Activated CD4-positive, alpha-beta T cell treated with anti-CD3 and anti-CD28 coated beads, Interleukin-2, amount 50 U/mL, for 24 hours (primary cell): ENCODE measurements at places on chromosomes 6 and 20.

GRCh38 chr20:217266-217665, 9.8 kb upstream of the DEFB129 start:
- DNase-seq = no peak

DNA sequence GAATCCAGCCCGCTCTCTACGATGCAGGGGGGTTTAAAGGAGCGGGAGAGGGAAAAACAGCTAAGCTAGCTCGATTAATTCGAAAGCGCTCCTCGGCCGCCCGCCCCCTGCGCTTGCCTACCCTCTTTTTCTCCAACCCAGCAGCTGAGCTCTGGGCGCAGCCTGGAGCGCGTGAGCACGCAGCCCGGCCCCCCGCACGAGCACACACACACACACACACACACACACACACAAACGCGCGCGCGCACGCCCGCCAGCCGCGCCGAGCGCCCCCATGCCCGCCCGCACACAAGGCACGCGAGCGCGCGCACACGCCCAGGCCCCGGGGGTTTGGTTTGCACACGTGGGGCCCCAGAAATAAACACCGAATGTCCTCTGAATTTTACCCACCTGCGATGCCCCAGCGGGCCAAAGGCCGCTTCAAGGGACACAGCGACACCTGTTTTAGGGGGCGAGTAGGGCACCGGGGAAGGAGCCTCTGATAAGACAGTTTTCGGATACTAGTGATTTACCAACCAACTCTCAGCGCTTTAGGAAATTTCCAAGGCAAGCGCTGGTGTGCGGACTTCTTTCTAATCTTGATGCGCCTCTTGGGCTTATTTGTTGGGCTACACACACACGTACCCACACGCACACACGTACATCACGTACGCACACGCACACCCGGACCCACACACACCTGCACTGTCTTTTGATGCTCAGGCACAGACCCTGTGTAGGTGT, 802 bp upstream of the NRN1 start:
- no peak for DNase-seq

- DNase-seq = no peak
These were observed 286.2 kb downstream of the TFAP2A start for GRCh38 chr6:10128721-10129120.

DNA sequence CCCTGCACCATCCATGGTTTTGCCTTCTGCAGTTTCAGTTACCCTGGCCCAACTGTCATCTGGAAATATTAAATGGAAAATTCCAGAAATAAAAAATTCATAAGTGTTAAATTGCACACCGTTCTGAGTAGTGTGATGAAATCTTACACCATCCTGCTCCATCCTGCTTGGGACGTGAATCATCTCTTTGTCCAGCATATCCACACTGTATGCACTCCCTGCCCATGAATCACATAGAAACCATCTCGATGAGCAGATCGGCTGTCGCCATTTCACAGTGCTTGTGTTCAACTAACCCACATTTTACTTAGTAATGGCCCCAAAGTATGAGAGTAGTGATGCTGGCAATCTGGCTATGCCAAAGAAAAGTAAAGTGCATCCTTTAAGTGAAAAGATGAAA, 105.9 kb upstream of the ID4 start:
- DNase-seq = no peak

- no peak for DNase-seq
These were observed 219.6 kb upstream of the SNX9 start for GRCh38 chr6:157603314-157603940.

- DNase-seq = no peak
These were observed 3.8 kb downstream of the EFHC1 start for GRCh38 chr6:52423971-52424381.

GRCh38 chr20:61974357-61974665, 91.4 kb downstream of the TAF4 start:
- DNase-seq = no peak

GRCh38 chr20:20083807-20084206, 31.5 kb downstream of the CFAP61 start:
- DNase-seq = no peak

DNA sequence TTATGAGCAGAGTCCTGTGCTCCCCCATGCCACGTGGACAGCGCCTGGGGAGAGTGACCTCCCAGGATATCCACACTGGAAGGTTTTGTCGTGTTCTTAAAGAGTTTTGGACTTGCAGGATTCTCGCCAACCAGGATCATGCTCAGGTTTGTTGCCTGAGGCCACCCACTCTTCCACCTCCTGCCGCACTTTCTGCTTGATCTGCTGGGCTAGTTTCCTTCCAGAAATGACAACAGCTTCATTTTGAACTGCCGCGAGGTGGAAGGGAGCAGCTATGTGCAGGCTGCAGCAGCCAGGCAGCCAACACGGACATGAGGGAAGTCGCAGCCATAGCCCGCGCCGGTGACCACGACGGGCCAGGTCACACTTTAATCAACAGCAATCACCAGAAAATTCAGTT, 27.7 kb upstream of the SEC63 start:
- DNase-seq = no peak

DNA sequence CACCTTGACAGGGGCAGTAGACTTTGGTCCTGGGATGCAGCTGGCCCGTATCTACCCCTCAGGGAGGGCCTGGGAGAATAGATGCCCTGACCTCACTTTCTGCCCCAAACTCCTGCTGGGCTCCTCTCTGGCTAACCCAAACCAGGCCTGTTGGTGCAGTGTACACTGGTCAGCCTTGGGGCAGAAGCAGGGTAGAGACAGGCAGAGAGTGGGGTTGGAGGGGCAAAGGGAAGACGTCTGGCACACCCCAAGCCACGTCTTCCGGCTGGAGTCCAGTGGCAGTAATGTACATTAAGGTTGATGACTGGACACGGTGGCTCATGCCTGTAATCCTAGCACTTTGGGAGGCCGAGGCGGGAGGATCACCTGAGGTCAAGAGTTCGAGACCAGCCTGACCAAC, 9.3 kb downstream of the DDR1 start:
- DNase-seq = no peak

DNA sequence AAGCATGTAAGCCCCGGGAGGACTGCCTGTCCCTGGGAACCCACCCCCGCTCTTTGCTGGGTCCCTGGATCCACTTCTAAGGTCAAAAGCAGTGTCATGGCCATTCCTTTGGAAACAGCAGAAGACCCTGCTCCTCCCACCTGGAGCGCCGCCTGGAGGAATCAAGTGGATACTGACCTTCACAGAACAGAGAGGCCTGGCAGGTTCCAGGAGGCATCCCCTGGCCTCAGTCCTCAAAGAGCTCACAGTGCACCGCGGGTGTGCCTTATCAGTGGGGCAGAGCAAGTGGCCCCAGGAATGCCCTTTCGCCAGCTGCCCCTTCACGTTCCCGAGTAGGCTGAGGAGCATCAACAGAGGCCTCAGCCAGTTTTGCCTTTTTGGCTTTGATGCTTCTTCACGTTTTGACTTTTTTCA, 11.1 kb upstream of the SLC4A11 start:
- DNase-seq = no peak

GRCh38 chr6:26592649-26593048, 4.1 kb upstream of the ABT1 start:
- no peak for DNase-seq

DNA sequence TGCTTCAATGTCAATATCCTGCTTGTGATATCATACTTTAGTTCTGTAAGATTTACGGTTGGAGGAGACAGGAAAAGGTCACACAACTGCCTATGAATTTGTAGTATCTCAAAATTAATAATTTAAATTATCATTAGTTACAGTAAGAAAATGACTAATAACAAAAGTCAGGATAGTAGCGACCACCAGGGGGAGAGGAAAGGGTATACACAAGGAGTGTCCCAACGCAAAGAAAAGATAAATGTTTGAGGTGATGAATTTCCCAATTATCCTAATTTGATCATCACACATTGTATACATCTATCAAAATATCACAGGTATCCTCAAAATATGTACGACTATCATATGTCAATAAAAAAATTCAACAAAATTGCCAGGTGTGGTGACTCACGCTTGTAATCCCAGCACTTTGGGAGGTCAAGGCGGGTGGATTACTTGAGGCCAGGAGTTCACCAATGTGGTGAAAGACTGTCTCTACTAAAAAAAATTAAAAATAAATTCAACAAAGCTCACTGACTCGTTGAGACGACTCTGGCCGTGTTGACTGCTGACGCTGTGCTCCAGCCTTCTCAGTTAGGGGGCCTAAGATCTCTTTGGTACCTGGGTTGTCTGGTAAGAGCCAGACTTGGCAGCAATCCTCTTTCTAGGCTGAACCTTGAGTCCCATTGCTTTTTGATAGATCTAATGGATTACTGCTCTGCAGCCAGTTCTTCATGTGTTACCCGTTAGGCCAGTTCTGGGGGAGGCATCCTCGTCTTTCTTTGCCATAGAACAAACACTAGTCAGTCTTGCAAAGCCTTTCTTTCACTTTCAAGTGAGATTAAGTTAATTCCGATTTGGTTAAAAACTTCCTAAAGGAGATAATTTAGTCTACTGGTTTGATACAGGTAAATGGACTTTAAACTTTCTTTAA, 9.0 kb upstream of the OVOL2 start:
- no peak for DNase-seq

- no peak for DNase-seq
These were observed 333.3 kb upstream of the CNR1 start for GRCh38 chr6:88499436-88499835.

GRCh38 chr20:36493051-36493800, 48.1 kb upstream of the MYL9 start:
- no peak for DNase-seq

GRCh38 chr6:1502041-1502440, 107.7 kb upstream of the FOXC1 start:
- DNase-seq = no peak

DNA sequence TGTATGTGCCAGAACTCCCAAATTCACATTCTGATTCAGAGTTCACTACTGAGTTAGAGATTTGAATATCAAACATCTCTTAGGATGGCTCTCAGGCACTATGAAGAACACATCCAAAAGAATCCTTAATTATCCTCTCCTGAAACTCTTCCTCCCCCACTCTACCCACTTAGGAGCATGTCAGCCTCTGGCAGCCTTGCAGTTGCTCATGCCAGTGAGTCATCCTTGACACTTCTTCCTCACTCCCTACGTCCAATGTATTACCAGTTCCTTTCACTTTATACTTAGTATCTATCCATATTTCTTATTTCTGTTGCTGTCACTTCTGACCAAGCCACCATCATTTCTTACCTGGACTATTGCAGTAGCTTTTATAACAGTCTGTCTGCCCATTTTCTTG, 192.0 kb upstream of the IMPG1 start:
- no peak for DNase-seq

DNA sequence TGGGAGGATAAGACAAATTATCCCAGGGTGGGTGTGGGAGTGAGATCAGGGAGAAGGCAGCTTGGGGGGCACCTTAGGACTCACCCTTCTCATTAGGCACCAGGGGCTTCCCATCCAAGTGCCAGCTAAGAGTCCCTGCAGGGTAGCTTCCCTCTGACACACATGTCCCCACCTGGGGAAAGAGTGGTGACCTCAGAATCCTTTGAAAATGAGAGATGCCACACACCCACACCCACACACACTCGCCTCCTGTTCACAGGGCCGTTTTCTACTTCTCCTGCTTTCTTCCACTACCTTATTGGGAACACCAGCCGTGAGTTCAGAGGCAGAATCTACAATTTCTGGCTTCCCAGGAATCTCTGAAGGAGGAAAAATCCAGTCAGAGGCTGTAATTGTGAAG, 1.0 kb downstream of the AGER start:
- DNase-seq = no peak

DNA sequence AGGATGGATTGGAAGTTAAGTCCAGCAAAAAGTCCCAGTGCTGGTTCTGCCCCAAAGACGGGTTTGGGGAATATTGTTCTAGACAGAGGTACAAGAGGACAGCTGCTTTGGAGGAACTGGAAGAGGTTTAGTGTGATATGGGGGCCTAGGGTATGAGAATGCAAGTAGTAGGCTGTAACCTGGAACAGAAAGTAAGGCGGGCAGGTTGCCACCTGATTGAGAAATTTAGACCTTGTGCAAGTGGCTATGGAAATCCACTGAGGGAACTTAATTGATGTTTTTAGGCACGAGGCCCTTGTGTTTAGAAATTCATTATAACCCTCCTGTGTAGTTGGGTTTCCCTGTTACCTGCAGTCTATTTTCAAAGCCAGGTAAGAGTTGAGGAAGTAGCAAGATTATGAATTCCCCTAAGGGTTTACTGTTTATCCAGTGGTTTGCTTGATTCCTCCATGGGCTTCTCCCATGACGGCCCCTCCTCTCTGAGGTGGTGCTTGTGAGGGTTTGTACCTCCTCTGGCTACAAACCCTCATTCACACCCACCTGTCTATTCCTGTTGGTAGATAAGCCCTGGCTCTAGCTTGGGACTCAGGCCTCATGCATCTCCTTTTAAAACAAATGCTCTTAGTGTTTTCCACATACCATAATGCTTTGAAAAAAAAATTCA, 42.0 kb upstream of the BCAS1 start:
- DNase-seq = no peak

DNA sequence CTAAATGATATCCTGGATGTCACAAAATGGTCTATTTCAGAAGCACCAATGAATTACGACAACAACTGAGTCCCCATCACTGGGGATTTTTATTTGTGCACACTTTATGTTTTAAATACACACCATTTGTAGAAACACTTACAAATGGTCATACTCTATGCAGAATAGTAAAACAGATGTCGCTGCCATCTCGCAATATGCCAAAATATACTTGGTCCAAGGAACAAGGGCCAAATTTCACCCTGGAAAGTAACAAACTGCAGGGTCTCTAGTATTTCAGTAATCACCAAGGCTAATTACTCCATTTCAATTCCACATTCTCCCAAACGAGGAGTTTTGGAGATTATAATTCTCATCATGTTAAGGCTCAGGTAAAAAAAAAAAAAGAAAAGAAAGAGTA, 215.2 kb downstream of the LMBRD1 start:
- DNase-seq = no peak

DNA sequence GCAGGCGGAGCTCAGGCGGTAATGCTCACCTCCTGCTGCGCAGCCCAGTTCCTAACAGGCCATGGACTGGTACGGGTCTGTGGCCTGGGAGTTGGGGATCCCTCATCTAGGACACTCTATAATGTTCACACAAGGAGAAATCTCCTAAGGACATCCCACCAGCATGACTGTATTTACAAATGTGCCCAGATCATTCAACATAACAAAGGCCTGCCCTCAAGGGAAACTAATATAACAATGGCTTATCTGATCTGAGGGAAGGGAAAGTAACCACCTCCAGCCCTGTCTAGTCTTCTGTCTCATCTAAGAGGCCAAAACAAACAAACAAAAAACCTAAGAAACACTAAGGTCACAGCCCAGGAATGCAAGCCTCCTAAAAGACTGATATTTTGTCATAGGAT, 232.8 kb downstream of the RNGTT start:
- DNase-seq = no peak

DNA sequence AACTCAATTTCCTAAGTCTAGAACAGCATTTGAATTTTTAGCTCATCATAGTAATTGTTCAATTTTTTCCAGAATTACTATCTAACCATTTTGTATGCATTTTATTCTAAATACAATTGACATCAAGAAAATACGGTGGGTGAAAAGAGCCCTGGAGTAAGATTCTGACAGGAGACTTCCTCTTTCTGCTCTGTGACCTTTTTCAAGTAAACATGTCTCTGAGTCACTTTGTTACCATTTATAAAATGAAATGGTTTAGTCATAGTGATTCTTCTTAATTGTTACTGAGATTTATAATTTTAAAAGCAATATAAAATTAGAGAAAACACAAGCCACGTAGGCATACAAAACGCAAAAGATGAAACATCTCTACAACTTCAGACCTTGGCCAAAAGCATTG, 80.2 kb downstream of the PLCB1 start:
- DNase-seq = no peak

- no peak for DNase-seq
These were observed 9.7 kb downstream of the HECA start for GRCh38 chr6:139144490-139145085.

- no peak for DNase-seq
These were observed 19.1 kb upstream of the TMEM217 start for GRCh38 chr6:37277001-37277409.
